ENCODE measurements at places on chromosomes 3 and 15. TPM values are rescaled to one million over a fixed set of nuclear protein-coding genes. Genes with fewer than 3 reads are reported as not detected.

Gene TMEM42
- 8.3 TPM for total RNA-seq

Gene CCR1
- total RNA-seq, result 1.2 TPM

Gene ATG3
- 54.4 TPM for total RNA-seq

Gene RASGRP1
- total RNA-seq, result 58.2 TPM

Gene LRCH3
- total RNA-seq, result 39.7 TPM

DNA sequence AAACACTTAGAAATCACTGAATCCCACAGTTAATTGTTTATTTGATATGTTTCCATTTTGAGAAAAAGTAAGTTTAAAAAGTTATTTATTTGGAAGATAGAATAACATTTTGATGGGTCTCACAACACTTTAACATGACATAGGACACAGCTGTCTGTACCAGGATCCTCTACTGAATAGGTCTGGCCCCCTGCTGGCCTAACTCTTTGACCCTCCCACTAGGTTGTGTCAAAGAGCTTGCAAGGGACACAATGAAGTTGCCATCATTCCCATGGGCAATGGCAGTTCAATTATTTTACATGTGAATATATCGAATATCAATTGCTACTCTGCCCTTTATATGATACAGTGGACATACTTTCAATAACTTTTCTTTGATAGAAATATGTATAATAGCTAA is 138.9 kb downstream of the EPHA3 start:
- no peak for DNase-seq

- no peak for DNase-seq
Measured at GRCh38 chr15:89576417-89576773, 1.1 kb downstream of the TICRR start.

DNA sequence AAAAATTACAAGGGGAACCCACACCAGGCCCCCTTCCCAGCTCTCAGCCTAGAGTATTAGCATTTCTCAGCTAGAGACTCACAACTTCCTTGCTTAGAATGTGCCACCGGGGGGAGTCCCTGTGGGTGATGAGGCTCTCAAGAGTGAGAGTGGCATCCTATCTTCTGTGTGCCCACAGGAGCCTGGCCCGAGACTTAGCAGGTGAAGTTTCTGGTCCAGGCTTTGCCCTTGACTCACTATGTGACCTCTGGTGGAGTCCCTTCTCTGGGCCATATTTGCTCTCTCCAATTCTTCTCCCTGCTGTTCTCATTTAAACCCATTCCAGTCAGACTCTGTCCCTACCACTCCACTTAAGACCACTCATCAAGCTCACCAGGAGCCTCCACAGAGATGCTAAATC is 18.1 kb downstream of the CLK3 start:
- no peak for DNase-seq

DNA sequence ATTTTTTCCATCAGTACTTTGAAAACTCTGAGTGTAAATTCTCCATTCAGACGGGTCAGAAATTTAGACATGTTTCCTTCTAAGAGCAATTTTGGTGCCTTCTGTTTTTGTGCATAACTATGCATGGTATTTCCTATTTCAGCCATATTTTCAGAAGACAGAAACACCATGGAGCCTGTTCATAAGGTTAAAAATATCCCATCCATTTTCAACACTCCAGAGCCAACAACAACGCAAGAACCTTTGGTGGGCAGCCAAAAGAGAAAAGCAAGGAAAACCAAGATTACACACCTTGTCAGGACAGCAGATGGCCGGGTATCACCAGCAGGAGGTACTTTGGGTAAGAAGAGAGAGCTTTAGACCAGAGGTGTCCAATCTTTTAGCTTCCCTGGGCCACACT is 275.6 kb downstream of the BBX start:
- no peak for DNase-seq

DNA sequence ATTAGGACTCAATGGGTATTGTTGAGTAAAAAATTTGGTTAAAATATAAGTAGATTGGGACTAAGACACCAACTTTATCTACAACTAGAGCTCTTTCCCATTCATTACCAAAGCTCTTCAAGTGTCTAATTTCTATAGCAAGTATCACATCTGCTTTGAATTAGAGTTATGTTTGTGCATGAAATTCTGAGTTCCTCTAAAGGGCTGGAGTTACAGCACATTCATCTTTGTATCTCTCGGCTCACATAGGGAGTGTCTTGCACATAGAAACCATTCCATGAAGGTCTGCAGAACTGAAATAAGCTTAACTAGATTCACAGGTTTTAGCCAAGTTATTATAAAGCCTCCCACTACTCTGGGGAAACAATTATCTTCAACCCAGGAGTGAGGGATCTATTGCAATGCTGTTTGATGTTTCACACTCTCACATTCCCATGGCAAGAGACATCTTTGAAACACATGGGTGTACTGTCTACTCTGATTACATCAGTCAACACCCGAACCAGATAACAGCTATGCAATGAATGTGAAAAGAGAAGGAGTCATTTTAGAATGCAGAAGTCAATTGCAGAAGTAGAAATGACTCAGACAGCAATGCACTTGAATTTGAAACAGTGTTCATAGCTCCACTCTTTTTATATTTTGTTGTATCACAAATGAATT is 93.1 kb upstream of the KBTBD8 start:
- no peak for DNase-seq

All from CD8-positive, alpha-beta T cell (primary cell).